ENCODE measurements at places on chromosomes 6 and 20.

- DNase-seq, result no peak
These were observed 586 bp upstream of the LST1 start for GRCh38 chr6:31585491-31585890.

DNA sequence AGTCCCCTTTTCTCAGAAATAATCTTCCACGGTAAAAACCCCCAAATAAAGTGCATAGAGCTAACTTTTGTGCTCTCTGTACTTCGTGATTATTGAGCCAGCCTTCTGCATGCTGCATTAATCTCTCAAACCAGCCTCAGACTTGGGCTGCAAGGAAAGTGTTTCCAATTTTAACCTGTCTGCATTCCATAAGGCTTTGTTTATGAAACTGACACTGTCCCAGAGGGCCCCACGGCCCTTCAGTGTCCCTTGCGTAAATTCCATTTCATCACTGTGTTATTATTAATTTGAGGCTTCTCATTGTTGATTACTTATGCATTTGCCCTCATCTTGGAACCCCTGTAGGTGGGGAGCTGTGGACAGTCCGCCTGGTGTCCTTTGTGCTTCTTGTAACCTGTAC, 15.6 kb upstream of the SNRPB2 start:
- DNase-seq, result no peak

DNA sequence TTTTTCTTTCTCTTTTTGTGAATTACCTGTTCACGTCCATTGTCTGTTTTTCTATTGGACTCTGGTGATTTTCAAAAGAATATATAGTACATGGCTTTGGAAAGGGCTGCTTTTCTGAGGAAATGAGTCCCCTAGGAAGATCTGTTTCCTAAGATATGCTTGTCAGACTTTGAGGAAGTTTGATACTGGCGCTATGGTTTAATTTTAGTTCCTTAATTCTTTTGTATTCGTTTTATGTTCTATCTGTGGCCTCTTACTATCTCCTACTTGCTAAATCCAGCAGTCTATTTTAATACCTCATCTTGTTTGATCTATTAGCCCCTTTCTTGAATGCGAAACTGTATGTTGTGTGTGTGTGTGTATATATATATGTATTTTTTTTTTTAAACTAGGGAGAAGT, 101.9 kb downstream of the LIN28B start:
- no peak for DNase-seq

DNA sequence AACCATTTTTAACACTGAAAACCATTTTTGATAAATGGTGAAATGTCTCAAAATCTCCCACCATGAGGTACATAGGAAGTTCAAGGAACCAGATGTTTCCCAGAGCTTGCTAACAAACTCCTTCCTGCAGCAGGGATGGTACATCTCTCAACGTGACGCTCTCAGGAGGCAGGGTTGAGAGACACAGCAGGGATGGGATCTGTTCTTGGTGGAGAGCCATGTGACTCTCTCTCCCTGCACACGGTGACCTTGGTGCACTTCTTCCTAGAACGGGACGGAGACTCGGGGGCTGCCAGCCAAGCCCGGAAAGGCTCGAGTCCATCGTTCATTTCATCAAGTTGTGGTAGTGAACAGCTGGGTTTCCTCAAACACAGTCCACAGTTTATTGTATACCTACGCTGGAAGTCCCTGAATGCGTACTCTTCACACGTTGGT, 94.2 kb downstream of the FAM50B start:
- DNase-seq, result no peak

- DNase-seq, result no peak
These were observed 10.2 kb downstream of the ADA start for GRCh38 chr20:44641325-44641724.
